Hypothalamus (tissue), 51 donors: ENCODE measurements at places on chromosomes 2 and 18.

DNA sequence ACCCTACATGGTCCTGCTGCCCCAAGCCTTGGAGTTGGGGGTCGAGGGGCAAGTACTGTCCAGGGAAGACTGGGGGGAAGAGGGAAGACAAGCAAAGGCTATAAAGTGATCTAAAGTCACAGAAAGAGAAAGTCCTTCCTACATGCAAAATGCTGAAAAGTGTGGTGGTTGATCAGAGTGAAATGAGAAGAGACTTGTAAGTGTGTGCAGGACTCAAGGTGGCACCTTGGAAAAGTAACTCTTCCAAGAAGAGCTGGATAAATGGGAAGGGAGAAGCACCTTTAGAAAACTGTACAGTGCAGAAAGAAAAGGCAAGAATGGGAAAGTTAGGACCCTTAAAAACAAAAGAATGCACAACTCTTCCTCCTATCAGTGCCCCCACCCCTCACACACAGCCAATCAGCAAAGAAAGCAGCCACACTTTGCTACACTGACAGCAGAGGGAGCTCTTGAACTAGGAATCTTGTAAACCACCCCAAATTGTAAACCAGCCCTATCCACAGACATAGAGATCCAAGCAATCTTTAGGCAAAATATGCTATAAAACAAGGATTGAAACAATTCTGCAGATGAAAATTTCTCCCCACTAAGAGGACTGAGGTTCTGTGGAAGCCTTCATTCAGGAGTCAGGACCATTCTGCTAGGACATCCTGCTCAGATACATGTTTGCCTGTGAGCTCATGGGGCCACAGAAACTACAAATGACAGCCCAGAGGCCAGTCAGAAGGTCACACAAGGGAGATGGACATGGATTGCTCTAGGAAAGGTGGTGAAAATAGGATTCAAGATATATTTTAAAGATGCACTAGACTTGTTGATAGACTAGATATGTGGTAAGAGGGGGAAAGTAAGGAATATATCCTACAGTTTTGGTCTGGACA lies 146.4 kb downstream of the FTCDNL1 start:
- no peak for DNase-seq

DNA sequence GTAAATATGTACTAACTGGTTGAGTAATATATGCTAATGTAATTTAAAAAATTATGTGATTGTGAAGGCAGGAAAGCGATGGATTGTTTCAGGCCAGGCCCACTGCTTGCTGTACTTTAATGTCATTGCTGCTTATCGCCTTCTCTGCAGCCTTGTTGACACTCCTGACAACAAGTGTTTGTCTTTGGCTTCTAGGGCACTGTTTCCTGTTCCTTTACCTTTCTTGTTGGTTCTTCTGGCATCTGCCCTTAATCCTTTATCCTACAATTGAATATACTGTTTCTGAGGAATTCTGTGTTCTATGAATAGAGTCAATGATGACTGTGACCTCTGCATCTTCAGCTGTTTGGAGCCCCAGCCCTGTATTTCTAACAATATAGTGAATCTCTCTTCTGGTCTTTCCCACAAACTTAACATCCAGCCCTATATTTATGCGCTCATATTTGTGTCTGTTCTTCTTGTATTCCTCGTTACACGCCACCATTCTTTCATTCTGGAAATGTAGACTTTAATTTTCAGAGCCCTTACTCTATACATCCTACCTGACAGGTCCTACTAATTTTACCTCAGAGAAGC lies 17.6 kb downstream of the ACSL3 start:
- no peak for DNase-seq

- DNase-seq, result no peak
Observed at GRCh38 chr2:228698963-228699362, 517.5 kb upstream of the SPHKAP start.

DNA sequence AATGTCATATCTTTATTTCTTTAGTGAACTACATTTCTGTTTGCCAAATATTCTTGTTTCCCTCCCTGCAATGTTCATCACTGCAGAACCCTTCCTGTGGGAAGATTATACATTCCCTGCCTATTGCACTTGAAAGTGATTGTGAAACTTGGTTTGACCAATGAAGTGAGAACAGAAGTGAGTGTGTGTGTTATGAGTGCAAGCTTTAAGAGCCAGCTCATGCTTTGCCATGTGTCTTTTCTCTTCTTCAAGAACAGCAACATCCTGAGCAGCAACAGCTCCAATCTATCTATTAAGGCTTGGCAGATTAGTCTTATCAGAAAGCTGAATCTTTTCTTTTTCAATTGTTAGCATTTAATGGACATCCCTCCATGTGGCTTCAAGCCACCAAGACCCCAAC lies 42.0 kb upstream of the UBE2E3 start:
- no peak for DNase-seq

- no peak for DNase-seq
Observed at GRCh38 chr18:40692871-40693270, 1262.2 kb upstream of the PIK3C3 start.

GRCh38 chr2:164746713-164747112 lies 94.9 kb downstream of the COBLL1 start:
- DNase-seq, result no peak

DNA sequence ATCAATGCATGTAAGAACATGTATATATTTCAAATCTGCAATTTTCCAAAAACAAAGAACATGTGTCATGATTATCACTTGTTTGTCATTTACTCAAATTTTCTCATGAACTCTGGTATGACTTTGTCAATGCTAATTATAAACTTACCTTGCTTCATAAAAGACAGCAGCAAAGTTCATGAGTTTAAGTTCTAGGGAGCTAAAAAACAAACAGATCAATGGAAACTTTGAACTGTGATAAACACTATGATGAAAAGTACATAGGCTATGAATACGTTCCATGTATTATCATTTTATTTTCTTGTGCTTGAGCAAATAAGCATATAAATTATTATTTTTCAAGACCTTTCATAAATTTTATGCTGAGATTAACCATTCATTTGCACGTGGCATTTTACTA lies 940.8 kb downstream of the MBD2 start:
- DNase-seq, result no peak

DNA sequence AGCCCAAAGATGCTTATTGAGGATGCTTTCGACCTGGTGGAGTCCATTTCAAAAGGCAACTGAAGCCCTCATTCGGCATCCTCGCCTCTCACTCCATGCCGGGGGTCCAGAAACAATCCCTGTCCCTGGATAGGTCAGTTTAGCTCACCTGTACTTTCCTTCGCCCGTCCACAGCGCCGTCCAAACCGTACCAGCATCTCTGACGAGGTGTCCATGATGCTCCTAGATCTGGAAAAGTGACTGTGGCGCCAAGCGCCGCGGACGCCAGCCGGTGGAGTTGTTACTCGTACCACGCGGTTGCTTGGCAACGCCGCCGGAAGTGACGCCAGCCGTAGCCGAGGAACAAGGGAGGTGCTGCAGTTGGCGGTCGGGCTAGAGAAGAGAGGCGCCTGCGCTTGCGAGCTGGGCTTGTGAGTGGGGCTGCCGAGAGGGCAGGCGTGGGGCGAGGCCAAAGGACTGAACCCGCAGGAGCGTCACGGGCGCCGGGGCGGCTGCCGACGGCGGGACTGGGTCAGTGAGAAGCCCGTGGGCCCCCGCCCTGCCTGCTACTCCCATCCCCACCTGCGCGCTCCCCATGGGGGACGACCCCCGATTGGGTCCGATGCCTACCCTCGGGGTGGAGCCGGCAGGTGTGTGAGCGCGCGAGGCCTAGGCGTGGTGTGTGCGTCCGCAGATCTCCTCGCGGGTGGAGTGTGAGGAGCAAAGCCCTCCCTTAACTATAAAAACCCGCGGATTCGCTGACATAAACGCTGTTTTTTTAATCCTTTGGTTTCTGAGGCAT lies at the start of the genes CFAP210 and PHOSPHO2:
TSS of gene CFAP210 (minus strand) at position 293 of the 781 bp plus-strand sequence. CDS start at position 215, 78 bp downstream.
TSS of gene PHOSPHO2 (plus strand) at position 357 of the 781 bp plus-strand sequence. CDS start 6,503 bp downstream, outside the sequence.
- peak; percentile 95 for DNase-seq

- no peak for DNase-seq
Observed at GRCh38 chr2:51997571-51997970, 965.6 kb upstream of the NRXN1 start.
